Ureter (tissue), 1 donor: ENCODE measurements at places on chromosomes 12 and 14. TPM values are rescaled to one million over a fixed set of nuclear protein-coding genes. Genes with fewer than 3 reads are reported as not detected.

Gene DCP1B
- total RNA-seq, result 24.3 TPM

Gene SIX1
- total RNA-seq, result 1.7 TPM

Gene LBHD2
- not detected for total RNA-seq

GRCh38 chr12:95755261-95755865, 35.2 kb downstream of the NTN4 start:
- DNase-seq, result no peak

DNA sequence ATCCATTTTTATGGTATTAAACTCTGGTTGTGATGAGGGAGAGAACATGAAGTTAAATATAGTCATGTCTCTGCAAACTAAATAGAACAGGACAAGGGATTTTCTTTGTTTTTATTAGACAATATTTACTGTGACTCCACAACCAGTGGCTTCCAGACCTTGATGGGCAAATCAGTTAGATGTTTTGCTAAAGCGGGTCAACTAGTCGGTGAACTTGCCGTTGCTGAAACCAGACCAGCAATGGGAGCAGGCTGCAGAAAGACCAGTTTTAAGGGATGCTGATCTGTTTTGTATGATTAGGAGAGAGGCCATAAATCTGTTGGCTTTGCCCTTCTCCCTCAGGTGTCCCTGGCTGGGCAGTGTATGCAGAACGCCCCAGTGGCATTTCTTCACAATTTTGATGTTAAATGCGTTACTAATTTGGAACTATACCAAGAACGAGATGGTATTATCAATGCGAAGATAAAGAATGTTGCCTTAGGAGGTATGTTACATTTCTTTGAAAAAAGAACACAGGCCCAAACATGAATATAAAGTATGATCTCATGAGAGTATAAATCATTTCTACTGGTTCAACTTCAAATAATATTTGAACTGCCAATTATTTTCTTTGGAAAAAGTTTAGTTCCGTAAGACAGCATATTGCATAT, 19.4 kb downstream of the TCTN2 start:
- DNase-seq, result no peak
